ENCODE measurements at places on chromosomes 13 and 19. TPM values are rescaled to one million over a fixed set of nuclear protein-coding genes. Genes with fewer than 3 reads are reported as not detected.

GRCh38 chr13:90008707-90009149, 1338.8 kb upstream of the MIR17HG start:
- no peak for DNase-seq

DNA sequence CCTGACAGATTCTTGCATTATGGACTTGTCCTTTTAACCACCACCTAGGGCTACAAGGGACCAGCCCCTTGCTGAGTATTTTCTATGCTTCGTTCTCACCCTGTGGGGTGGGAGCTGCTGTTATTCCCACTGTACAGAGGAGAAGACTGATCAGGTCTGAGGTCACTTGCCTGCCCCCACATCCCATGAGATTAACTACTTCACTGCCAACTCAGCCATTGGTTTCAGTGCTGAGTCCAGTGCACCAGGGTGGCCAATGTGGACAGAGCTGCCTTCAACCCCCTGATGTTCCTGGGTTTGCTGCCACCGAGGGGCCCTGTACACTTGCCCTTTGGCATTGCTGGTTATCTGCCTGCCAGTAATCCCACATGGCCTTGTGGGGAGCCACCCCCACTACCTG, 6.9 kb downstream of the PRKACA start:
- DNase-seq = no peak

DNA sequence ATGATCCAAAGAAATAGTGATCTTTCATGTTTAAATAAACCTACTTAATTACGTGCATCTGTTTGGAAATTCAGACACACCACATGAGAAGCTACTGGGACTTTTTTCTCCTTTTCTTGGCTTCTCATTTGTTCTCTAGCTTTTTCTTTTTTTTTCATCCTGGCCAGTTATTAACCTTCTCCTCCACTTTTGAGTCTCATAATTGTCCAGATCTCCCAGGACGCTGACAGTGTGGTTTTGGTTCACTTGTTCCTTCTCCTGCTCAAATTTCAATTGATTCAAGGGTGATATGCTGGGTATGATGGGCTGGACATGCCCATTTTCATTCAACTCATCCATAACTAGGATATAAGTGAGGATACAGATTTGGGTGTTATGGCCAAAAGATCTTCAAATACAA, 152.3 kb downstream of the TM9SF2 start:
- no peak for DNase-seq

Gene ACP5
- total RNA-seq = 0.26 TPM

Gene TMEM255B
- 51.7 TPM for total RNA-seq

All from dermis microvascular lymphatic vessel endothelial cell (primary cell).